Stimulated activated CD4-positive, alpha-beta T cell treated with anti-CD3 and anti-CD28 coated beads, Interleukin-15, amount 100 ng/mL, for 24 hours (primary cell): ENCODE measurements at places on chromosomes 5 and 9.

DNA sequence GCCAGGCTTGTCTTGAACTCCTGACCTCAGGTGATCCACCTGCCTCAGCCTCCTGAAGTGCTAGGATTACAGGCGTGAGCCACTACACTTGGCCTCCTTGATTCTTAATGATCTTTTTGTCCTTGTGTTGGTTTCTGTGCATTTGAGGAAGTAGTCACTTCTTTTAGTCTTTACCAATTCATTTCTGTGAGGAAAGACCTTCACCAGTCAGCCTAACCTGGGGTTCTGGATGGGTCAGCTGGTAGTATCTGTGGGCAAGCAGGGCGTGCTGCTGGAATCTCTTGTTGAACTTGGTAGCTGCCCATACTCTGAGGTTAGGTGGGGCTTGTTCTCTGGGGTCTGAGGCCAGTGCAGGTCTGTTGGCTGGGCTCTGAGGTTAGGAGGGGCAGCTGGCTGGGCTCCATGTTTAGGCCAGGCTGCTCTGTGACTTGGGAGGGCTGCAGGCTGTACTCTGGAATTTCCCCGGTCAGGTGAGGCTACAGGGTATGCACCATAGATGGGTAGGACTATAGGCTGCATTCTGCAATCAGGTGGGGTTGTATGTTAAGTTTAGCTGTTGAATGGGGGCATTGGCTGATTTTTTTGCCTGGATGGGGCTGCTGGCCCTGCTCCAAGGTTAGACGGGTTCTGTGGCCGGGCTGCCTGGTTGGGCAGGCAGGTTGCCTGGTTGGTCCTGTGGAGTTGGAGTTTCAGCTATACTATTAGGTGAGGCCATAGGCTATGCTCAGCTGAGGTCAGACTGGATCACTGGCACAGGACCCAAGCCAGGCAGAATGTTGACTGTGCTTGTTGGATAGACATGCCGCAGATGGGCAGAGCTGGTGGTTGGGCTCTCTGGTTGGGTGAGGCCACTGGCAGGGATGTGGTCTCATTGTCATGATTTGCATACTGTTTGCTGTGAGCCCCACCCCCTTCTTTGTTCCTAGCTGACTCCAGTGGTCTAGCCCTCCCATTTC lies 19.2 kb downstream of the UBAP1 start:
- DNase-seq, result no peak

GRCh38 chr9:129562514-129562913 lies 58.4 kb downstream of the C9orf50 start:
- DNase-seq, result no peak

GRCh38 chr9:37706290-37706689 lies 47.3 kb upstream of the TRMT10B start:
- DNase-seq, result no peak

DNA sequence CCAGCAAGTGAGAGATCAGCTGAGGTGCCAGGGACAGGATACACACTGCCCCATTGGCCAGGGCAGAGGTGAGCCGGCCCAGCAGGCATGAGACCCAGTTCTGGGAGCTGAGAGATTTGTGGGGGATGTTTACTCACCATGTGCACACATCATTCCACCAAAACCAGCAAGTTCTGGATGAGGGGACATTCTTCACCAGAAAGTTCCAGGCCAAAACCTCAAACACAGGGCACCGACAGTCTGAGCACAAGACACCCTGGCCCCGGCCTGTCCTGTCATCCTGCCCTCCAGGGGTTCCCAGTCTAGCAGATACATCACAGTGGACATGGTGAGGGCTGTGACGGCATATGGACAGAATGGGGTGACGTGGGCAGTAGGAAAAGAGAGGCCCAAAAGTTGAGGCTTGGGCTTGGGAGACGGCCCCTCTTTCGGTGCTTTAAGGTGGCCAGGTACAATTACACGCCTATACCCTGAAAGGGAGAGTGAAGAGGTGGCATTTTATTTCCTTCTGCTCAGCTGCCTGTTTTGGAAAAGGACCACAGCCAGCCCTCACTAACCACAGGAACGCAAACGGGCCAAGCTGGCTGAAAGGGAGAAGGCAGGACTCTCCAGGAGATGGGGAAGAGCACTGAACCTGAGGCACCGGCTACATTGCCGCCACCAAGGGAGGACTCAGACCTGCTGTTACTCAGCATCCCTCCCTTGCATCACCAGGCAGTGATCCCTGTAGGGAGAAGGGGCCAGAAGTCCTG lies 64.0 kb downstream of the SHB start:
- no peak for DNase-seq

DNA sequence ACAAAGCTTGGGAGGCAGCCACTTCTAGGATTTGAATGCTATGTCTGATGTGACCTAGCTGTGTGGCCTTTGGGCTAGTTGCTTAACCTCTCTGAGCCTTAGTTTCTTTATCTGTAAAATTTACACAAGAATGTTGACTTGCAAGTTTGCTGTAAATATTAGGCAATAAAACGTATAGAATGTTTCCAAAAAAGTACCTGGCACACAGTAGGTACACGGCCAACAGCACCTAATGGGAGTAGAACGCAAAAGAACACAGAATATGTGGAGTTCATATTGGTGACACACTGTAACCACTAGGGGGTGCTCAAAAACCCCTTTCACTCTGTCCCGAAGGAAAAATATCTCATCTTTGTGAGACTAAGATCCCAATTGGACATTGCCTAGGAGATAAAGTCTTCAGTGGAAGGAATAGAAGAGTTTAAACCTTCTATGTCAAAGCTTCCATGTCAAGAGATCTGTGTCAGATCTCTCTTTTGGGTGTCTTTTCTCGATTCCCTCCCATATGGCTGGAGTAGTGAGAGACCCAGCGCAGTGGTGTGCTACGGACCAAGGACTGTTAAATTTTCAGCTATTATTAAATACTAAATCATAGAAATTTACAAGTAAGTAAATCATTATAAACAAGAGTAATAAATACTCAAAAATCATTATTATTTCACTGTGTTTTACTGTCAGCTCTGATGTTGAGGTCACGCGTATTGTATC lies 145.4 kb upstream of the RAD23B start:
- peak; percentile 3 for DNase-seq

DNA sequence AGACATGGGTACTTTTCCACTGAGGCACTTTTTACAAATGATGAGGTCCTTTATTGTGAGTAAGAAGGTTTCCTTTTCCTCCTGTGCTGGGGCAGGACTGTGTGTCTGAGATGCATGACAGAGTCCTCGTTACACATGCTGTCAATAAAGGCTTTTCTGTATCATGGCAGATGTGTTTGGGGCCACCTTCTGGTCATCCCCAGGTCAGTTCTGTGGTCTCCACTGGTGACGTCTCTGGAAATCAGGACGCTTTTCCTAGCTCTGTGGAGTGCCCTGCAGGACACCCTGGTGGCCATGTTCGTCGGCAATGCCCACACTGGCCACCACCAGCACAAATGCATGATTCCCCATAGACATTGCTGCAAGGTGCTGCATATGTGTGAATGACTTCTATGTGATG lies 2.8 kb downstream of the CMBL start:
- no peak for DNase-seq

GRCh38 chr9:131273146-131273855 lies 3.0 kb downstream of the FAM78A start:
- peak; percentile 53 for DNase-seq

- no peak for DNase-seq
Measured at GRCh38 chr5:151773951-151774350, 2.2 kb downstream of the G3BP1 start.

DNA sequence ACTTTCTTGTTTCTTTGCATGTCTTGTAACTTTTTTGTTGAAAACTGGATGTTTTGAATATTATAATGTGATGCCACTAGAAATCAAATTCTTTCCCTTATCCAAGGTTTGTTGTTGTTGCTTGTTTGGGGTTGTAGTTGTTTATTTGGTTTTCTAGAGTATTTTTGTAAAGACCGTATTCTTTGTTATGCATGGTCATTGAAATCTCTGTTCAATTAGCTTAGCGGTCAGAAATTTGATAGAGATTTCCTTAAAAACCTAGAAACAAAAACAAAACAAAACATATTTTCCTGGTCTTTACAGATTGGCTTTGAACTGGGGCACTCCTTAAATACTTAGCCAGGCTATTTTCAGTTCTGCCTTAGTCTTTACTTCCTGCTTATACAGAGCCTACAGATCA lies 21.9 kb downstream of the SOX30 start:
- no peak for DNase-seq

DNA sequence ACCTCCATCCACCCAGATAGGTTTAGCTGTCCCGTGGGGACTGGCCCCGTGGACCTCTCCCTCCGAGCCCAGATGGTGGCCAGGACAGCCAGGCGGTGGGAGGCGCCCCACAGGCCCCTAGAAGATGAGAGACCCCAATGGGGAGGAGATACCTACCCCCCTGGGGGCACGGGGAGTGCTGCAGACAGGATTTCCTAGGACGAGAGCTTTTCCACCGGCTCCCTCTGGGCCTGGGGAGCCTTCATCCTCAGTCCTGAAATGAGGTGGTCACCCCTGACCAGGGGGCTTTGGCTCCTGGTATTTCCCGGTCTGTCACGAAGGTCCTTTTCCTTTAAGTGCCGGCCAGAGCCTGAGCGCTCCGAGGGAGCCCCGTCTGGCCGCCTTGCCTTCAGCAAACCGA lies 46.8 kb downstream of the MRPL36 start:
- no peak for DNase-seq

GRCh38 chr9:33025572-33026342 lies 684 bp downstream of the DNAJA1 start:
- DNase-seq, result peak; percentile 84

GRCh38 chr5:88825584-88826315 lies 57.2 kb downstream of the MEF2C start:
- DNase-seq, result no peak

DNA sequence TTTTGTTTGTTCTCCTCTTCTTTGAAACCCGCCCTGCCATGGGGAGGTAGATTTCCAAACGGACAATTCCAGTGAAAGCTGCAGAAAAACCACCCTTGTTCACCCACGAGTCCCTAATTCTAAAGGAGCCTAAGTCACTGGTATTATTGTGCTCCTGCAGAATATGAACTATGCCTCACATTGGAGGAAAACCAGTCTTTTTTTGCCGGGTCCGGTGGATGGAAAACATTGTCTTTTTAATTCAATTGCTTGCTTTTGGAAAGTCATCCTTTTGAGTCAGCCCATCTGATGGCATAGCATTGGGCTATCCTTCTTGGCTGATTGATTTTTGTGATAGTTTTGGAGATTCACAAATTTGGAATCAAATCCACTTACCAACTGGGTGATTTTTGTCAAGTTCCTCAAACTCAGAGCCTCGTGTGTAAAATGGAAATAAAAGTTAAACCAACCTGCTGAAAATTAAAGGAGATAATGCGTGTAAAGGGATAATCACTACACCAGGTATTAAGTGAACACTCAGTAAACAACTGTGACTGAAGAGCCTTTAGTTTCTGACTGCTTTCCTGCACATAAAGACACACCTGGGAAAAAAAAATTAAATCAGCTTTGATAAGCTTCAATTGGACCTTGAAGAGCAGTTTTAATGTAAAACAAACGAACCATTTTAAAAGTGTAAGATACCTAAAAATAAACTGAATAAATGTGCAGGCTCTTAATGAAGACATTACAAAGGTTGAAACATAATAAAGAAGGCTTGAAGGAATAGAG lies 780 bp upstream of the CCNJL start:
- DNase-seq, result no peak

- DNase-seq, result peak; percentile 81
Measured at GRCh38 chr9:34992376-34992951, 2.9 kb downstream of the DNAJB5 start.

DNA sequence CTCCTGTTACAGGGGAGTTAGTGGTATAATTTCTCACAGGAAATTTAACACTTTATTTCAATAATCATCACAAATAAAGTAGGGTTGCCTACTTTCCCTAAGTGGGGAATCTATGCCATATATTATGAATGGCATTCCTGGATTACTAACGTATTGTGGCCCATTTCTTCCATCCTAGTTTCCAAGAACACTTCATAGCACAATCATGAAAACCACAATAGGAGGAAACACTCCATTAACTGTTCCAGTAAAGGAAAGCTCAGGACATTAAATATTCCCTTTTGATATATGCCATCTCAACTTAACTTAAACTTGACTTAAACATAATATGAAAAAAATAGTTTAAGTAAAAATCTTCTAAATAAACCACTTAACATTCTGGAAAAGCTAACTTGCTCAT lies 2.1 kb downstream of the CPLANE1 start:
- no peak for DNase-seq

- DNase-seq, result no peak
Measured at GRCh38 chr5:30548580-30549305, 644.7 kb upstream of the CDH6 start.

GRCh38 chr9:20948703-20949102 lies 82.7 kb downstream of the HACD4 start:
- no peak for DNase-seq

DNA sequence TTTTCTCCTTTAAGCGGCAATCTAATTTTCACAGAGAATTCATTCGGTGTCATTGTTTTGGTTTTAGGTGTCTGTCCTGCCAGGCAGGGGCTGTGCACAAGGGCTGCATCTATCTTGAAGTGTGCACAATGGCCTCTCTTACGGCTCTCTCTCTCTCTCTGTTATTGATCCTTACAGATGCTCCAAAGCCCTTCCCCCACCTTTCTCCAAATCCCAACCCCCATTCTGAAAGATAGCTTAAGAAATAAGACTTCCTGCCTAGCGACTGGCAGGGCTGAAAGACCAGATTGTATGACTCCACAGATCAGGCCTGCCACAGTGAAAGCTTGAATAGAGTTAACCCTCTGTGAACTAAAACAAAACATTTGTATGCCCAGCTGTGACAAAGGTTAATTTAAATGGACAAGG lies 86.5 kb upstream of the NR5A1 start:
- no peak for DNase-seq

- DNase-seq, result no peak
Measured at GRCh38 chr9:114021578-114021977, 56.5 kb downstream of the AMBP start.

DNA sequence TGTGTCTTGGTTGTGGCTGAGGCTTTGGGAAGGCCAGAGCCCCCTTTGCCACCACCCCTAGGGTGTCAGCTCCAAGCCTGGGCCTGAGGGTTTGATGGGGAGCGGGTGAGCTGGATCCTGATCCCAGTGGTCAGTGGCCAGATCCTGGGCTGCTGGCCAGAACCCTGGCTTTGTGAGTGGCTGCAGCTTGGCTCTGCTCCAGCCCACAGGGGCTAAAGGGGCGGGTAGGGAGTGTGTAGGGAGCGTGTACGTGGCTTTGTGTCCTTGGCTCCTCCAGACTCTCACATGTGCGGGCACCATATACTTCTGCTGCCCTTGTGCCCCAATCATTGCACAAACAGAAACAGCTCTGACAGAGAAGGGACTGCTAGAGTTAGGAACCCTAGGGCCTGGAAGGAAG lies 1.2 kb upstream of the IL11RA start:
- DNase-seq, result no peak

DNA sequence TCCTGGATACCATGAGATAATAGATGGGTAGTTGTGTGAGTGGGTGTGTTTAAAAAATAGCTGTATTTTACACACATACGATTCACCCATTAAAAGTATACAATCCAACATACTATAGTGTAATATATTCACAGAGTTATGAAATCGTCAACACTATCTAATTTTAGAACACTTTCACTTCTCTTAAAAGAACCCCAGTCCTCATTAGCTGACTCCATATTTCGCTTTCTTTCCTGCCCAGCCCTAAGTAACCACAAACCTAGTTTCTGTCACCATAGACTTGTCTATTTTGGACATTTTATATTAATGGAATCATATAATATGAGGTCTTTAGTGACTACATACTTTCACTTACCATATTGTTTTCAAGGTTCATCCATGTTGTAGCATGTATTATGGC lies 63.8 kb upstream of the S1PR3 start:
- DNase-seq, result no peak
